AG09309 (cell line): ENCODE measurements at places on chromosomes 13 and 19.

DNA sequence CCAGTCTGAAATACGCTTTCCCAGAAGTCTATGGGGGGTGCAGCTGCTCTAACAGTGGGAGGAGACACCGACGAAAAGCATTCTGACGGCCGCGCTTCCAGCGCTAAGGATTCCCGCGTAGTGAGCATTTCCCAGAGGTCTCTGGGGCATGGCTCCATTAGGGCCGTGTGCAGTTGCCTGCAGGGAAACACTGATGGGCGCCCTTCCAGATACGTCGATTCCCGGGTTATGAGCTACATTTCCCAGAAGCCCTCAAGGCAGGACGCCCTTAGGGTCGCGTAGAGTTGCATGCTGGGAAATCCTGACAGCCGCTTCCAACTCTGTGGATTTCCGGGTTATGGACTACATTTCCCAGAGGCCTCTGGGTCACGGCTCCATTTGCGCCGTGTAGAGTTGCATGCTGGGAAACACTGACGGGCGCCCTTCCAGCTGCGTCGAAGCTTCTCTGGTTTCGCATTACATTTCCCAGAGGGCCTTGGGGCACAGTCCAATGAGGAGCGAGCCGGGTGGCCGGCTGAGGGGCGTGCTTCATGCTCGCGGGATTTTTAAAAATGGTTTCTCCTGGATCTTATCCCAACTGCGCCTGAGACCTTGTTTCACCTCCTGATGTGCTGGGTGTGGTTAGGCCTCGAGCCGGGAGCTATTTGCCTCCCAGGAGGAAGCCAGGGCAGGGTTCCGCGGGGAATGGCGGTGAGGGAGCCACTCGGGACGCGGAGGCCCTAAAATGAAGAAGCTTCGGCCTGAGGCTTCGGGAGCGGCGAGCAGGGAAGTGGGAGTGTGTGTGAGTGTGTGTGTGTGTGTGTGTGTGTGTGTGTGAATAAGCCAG lies 17.2 kb upstream of the ZNF331 start:
- peak; percentile 93 for DNase-seq

DNA sequence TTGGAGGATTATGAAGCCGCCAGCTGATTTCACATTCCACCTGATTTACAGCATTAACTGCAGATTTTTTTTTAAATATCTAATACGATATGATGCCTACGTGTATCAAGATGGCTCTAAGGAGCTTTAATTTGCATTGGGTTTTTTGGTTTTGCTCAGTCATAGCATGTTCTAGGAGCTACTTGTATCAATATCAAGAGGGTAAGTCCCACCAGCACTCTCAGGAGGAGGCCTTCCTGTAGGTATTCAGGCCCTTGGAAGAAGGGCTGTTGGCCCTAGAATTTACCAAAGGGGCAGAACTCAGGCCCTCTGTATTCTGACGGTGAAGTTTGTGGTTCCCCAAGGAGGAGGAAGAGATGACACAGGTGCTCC lies 97.2 kb upstream of the IPO5 start:
- no peak for DNase-seq

- DNase-seq = no peak
Observed at GRCh38 chr19:1599460-1599846, 5.8 kb downstream of the UQCR11 start.

GRCh38 chr13:92974905-92975429 lies 251.6 kb upstream of the GPC6 start:
- DNase-seq = no peak

DNA sequence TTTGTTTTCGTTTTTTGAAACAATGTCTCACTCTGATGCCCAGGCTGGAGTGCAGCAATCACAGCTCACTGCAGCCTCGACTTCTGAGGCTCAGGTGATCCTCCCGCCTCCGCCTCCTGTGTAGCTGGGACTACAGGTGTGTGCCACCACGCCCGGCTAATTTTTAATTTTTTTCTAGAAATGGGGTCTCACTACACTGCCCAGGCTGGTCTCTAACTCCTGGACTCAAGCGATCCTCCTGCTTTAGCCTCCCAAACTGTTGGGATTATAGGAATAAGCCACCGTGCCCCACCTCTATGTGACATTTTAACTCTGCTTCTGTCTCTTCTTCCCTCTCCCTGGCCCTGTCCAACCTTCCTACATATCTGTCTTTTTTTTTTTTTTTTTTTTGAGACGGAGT lies 5.1 kb downstream of the ATP1A3 start:
- no peak for DNase-seq

DNA sequence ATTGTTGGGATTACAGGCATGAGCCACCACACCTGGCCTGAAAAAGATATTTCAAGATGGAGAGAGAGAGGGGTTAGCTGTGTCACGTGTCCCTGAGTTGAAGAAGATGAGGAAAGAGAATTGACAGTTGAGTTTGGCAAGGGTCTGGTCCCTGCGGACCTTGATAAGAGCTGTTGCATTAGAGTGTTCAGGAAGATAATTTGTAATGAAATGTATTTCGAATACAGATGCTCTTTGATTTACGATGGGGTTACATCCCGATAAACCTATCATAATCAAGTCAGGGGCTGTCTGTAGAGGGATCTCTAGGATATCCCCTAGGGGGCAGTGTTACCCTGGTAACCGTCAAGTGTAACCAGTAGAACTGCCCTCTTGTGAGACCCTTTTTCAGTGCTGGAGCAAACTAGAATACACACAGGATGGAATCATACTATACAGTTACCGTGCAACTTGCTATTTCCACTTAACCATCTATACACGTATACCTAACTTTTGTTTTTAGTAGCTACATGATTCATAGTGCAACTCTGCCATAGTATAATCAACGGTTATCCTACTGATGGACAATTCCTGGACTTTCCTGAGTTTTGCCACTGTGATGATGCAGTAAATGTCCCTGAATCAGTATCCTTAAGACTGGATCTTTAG lies 1.5 kb upstream of the ELOF1 start:
- DNase-seq = peak; percentile 25

GRCh38 chr13:28655561-28655960 lies 3.4 kb upstream of the POMP start:
- peak; percentile 59 for DNase-seq

DNA sequence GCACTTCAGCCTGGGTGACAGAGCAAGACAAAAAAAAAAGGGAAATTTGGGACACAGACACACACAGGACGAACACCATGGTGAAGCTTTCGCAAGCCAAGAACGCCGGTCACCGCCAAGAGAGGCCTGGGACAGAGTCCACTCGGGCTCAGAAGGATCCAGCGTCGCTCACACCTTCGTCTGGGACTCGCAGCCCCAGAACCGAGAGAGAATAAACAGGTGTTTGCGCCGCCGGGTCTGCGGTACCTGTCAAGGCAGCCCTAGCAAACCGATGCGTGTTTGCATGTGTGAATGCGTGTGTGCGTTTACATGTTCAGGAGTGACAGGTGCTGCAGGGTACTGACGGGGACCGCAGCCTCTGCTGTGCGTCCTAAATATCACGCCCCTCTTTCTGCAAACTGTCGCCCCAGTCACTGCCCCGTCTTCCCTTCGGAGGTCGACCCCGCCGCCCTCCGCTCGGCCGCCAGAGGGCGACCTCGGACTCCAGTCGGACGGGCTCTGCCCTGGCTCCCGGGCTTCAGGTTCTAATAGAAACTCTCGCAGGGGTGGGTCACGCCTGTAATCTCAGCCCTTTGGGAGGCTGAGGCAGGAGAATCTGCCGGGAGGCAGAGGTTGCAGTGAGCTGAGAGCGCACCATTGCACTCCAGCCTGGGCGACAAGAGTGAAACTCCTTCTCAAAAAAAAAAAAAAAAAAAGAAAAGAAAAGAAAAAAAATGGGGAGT lies 11.8 kb upstream of the CSNK1G2 start:
- no peak for DNase-seq
